ENCODE measurements at places on chromosomes 13 and 19. TPM values are rescaled to one million over a fixed set of nuclear protein-coding genes. Genes with fewer than 3 reads are reported as not detected.

SH2D3A gene
- total RNA-seq, result not detected

PSPN gene
- total RNA-seq, result 1.8 TPM

TUBA3C gene
- not detected for total RNA-seq

CACNG8 gene
- under 0.01 TPM for total RNA-seq

ESD gene
- total RNA-seq, result 118 TPM
